ENCODE measurements at places on chromosomes 2 and 18.

DNA sequence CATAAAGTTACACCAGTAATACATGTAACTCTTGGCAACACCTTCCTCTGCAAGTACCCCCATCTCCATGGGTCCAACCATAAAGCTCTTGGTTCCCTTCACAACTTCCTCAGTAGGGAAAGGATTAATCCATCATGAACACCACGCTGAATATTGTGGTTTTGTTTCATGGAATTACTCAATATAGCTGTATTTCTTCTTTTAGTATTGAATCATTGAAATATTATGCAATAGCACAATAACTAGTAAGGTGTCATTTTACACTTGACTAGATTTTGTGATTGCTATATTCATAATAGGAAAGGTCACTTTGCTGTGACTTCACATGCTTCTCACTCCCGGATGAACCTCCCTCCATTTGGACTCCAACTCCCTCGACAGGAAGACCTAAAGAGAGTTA is 29.7 kb upstream of the PID1 start:
- no peak for DNase-seq

DNA sequence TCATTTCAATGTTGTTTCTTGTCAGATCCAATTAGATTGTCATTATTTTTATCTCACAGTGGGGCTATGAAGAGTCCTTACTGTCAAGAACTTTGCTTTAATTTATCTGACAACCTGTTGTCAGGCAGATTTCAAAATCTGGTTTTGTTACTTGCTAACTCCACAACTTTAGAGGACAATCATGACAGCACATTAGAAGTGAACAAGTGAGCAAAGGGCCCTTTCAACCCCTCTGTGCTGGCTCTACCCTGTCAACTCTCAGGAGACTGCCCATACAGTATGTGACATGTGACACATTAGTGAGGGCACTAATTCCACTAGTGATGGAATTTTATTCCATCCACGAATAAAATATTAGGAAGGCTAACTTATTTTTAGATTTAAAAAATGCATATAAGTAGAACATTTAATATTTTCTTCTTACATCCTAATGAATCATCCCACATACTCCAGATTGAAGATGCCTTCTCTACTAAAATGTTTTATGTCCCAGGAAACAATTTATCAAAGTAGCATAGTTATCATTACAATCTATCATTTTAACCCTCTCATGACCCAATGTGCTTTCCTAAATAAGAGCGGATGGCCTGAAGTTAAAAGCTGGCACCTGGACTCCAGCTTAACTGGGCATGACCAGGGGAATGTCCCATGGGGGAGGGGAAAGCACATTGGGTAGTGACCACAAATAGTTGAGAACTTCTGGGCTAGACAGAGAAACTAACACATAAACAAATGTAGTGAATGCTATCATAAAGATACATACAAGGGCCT is 97.6 kb upstream of the PPP1CB start:
- no peak for DNase-seq

- DNase-seq = no peak
These were observed 964 bp upstream of the ST3GAL5 start for GRCh38 chr2:85889627-85890281.

DNA sequence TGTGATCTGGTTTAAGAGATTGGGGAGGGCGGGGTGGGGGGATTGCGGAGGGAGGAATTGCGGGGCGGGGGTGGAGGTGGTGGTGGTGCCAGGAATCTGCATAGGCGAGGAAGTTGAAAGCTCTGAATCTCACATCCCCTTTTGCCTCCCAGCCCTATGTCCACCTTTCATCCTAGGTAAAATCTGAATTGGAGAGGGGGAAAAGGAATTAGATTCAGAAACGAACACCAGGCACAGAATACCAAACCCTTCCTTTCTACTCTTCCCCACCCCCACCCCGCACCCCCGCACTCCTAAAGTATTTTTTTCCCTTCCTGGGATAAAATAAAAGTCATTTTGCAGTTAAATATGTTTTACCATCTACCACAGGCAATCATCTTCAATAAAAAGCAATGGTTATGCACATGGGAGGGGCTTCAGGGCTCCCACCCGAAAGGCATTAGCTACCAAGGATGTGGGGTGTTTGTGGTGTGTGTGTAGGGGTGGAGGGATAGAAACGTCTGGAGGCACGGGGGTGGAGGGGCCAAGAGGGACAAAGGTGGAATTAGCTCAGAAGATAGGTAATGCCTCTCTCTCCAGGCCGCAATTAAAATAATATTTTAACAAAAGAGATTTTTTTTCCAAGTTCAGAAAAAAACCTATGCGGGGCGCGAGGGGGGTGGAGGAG is 1.8 kb downstream of the IGFBP5 start:
- peak; percentile 24 for DNase-seq

DNA sequence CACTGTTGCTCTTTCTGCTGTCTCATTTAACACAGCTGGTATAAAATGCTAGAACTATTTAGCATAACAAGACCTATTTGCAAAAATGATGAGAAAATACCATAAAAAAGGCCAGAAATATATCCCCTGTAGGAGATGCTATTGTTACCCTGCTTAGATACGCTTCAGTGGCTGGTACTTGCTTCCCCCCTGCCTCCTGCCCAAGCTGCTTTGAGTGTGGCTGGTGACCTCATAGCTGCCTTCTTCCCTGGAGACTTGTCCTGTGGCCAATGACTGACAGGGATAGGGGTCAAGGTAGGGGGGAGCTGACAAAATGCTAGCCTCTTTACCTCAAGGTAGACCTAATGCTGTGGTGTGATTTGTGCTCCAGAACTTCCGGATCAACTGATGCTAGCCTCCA is 150.2 kb upstream of the ZEB2 start:
- DNase-seq = no peak

DNA sequence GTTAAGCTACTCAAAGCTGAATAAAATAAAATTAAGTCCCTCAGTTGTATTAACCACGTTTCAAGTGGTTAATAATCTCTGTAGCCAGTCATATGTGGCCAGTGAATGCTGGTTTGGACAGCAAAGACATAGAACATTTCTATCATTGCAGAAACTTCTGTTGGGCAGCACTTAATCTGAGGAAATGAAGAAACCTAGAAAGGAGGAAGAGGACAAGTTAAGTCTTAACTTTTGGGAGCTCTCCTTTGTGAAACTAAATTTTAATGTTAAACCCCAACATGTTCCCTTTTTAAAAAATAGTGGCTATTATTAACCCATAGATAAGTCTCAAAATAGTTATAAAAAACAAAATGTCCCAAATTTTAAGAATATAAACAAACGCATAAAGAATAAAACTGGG is 421.3 kb downstream of the ARHGAP15 start:
- DNase-seq = no peak

DNA sequence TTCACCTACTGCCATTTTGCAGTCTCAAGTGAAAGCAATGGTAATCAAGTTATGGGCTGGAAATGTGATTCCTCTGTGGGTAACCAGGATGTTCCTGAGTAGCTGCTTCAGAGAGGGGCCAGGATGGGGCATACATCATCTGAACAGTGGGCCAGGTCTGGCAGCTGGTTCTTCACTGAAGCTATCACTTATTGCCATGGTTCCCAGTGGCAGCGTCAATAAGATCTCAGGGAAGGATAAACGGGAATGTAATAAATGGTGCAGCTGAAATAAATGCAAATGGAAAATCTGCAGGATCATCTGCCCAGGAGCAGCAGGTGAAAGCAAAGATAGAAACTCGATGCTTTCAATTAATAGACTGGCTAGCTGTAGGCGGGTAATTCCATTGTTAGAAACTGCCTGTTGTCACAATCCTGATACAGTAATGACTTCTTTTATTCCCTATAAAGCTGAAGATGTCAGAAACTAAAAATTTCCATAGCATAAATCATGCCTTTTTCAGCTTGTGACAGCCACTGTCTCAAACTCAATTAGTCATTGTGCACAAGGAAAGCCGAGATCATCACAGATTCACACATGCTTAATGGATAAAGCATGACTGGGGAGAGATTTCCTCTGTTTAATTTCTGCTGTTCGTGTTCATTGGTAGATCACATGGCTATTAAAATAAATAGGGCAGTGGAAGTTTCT is 56.2 kb upstream of the CCDC85A start:
- DNase-seq = no peak

GRCh38 chr18:13276530-13277520 is 58.3 kb downstream of the LDLRAD4 start:
- peak; percentile 54 for DNase-seq

- no peak for DNase-seq
These were observed 5.4 kb upstream of the CHRNG start for GRCh38 chr2:232533944-232534710.
